ENCODE measurements at places on chromosomes 7 and 10.

GRCh38 chr7:94409200-94409948 is 14.7 kb downstream of the COL1A2 start:
- DNase-seq: no peak

DNA sequence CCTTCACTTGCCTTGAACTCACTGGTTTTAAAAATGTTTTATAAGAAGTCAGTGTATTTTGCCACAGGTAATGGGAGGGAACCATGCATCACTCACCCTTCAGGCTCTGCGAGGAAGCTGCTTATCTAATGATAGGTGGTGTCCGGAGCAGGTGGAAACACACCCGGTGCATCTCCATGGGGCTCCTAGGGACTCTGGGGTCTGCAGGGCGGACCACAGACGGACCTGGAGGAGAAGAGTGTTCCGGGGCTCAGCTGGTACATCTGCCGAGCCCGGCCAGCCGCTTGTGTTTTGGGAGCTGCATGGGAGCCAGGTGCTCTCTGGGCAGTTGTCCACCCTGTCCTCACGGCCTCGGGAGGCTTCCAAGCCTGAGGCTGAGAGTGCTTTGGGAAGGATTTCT is 7.3 kb downstream of the LRRC27 start:
- no peak for DNase-seq

- DNase-seq: no peak
These were observed 151.4 kb upstream of the PRPS1L1 start for GRCh38 chr7:18179093-18179492.

DNA sequence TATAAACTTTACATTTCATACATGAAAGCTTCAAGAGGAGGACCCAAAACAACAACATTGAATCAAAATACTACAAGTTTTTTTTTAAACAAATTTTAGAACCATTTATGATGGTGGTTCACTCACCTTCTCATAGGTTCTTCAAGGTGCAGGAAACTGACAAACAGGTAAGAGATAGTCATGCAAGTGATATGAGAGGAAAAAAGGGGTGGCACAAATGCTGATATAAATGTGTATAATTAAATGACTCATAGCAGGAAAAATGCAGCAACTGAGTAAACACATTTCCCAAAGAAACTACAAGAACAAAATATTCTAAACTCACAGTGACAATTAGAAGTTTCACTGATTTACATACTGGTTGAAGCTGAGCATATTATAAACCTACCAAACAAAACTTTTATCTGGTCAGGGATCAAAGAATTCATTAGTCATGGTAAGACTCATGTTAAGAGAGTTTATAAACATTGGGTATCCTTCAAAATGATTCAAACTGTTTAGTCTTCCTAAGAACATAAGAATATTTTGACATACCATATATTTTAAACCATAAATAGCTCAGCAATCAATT is 14.1 kb downstream of the ZWINT start:
- DNase-seq: no peak

DNA sequence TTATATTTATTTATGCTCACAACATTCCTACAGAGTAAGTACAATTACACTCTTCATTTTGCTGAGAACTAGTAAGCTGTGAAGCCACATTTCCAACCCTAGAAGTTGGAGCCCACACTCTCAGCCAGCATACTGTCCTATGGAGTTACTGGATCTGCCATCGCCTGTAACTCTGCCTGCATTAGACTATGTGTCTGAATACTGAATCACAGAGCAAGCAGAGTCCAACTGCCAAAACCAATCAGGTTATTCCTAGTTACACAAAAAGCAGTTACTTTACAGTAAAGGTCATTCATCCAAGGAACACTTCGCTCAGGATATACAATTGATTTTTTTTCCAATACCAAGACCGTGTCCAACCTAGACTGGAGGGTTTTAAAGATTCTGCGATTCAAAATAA is 21.5 kb downstream of the CTAGE6 start:
- no peak for DNase-seq

DNA sequence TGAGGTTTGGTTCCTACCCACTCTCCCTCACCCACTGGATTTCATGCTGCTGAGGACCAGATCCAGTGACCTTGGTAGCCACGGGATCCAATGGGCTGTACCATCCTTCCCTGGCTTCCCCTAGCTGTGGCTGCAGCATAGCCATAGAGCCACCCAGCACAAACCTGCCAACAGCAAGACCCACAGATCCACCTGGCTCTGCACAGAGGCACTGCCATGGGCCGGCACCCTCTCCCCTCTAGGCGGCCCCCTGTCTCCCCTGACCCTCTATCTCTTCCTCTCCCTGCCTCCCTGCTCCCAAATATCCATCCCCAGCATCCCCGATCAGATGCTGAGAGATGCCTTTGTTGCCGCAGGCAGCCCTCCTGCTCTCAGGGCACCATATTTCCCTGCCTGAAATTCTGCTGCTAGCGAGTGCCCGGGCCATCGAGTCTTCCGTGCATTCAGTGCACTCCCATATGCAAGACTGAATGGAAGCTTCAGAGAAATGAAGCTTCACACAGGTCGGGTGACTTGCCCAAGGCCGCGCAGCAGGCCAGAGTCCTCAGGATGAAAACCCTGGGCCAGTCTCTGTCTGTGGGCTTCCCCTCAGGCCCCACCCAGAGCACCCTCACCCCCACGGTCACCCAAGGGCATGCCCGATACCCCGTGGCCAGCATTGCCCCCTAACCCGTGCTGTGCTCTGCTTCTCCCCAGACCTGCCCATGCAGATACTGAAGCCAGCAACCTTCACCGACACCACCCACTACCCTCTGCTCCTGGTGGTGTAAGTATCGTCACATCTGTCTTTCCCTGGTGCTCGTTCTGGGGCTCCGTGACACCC is 130.8 kb downstream of the PAXIP1 start:
- no peak for DNase-seq

- no peak for DNase-seq
These were observed 94.8 kb downstream of the SVIL start for GRCh38 chr10:29540016-29540415.

GRCh38 chr7:108076156-108076555 is 54.0 kb downstream of the LAMB4 start:
- DNase-seq: no peak

DNA sequence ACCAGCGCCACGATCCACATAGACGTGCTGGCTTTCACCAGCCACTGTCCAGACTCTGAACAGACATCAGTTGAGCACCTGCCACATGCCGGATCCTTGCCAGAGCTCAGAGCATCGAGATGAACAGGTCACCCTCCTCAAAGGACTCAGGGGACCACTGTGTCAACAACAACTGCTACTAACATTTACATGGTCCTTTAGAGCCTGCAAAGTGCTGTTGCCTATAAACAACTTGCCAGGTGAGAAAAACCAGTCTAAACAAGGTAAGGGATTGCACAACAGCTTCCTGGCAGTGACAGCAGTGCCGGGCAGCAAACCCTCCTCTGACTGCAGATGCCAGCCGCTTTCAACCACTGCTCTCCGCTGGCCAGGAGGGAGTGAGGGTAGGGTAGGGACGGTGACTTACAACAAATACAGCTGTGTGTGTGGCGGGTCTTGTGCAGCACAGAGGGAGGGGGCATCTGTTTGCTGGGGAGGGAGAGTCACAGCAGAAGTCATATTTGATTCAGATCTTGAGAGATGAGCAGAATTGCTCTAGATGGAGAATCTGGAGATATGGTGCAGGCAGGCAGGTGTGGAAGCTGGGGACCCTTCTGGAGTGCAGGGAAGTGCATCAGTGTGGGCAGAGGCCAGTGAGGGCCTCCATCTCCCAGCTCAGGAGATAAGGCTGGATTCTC is 32.8 kb upstream of the RHEB start:
- DNase-seq: no peak

DNA sequence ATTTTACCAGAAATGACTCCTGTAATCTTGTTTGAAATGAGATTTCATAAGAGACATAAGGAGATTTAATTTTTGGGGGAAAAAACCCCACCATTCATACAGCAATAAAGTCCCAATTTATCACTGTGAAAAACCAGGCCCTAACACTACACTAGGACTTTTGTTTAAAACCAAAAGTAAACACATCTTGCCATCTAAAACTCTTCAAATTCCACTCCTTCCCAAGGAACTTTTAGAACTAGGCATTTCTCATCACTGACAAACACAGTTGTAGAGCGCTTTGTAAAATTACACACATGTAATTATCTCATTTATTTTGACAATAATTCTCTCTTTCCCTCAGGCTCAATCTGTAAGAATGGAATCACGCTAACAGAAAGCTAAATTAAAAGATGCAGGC is 128.1 kb upstream of the C1QL3 start:
- DNase-seq: no peak

GRCh38 chr7:133691727-133692610 is 435.2 kb upstream of the LRGUK start:
- no peak for DNase-seq

DNA sequence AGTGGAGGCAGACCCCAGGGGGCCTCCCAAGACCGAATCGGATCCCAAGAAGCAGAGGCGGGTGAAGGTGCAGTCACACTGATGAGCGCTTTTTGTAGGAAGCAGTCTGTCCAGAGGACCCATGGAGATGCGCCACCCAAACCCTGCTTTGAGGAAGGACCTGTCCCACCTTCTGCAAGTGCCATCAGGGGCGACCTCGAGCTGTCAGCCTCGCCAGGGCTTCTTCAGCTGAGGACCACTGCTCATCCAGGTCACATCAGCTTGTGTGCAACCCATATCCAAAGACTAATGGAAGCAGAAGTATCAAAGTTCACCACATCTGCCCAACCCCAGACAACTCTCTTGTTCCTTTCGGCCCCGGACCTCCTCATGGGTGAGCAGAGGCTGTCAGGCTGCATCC is 61.5 kb downstream of the KCNH2 start:
- DNase-seq: no peak

DNA sequence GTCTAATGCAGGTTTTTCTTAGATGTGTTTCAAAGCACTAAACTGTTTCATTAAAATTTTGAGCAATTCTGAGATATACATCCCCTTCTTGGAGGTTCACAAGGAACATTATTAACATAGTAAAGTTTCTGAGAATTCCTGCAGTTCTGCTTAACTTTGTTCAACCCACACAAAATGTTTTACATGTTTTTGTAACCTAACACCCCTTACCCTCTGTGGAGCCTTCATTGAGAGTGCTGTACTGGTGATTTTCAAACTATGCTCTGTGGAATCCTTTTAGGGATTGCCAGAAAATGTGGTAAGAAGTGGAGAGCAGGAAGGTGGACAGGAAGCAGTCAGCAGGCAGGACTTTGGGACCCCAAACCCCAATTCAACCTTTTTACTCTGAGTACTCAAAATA is 53.6 kb upstream of the ABCB5 start:
- no peak for DNase-seq

DNA sequence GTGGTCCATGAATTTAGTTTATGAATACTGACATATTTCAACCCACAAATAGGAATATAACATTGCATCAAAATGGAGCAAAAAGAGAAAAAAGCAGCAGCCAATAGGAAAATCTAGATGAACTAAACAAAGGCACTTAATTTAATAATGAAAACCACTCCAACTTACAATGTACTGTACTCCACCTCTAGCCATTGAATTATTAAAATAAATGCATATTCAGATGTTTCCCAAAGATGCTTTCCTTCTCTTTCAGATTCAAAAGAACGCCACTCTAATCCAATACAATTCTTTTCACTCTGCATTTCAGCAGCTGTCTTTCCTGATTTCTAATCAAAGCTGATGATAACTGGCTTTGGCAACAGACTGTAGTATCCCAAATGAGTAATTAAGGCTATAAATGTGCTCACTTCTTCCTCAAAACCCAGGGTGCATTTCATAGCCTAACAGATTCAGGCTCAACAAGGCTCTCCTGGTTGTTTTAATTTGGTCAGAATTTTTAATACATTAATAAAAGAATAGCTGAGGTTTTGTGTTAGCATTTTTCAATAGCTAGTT is 577.1 kb downstream of the PARD3 start:
- no peak for DNase-seq

DNA sequence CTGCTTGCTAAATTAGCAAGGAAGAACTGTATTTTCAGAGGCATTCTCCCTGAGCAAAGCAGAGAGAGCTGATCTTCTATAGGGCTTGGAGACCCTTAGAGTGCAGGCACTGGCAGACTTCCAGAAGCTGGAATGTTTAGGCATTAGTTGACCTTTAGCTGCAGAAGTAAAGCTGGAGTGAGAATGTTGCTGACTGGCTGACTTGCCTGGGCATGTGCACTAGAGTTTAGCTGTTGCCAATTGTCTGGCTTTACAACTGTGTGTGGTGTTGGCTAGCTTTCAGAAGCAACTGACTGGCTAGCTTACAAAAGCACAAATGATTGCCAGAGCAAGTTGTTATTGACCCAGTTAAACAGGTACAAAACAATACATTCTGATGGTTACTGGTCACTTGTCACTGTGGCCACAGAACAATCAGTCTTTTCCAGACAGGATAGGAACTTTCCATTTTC is 25.1 kb downstream of the FAM13C start:
- DNase-seq: no peak

GRCh38 chr7:45683556-45684148 is 109.5 kb downstream of the ADCY1 start:
- DNase-seq: no peak

DNA sequence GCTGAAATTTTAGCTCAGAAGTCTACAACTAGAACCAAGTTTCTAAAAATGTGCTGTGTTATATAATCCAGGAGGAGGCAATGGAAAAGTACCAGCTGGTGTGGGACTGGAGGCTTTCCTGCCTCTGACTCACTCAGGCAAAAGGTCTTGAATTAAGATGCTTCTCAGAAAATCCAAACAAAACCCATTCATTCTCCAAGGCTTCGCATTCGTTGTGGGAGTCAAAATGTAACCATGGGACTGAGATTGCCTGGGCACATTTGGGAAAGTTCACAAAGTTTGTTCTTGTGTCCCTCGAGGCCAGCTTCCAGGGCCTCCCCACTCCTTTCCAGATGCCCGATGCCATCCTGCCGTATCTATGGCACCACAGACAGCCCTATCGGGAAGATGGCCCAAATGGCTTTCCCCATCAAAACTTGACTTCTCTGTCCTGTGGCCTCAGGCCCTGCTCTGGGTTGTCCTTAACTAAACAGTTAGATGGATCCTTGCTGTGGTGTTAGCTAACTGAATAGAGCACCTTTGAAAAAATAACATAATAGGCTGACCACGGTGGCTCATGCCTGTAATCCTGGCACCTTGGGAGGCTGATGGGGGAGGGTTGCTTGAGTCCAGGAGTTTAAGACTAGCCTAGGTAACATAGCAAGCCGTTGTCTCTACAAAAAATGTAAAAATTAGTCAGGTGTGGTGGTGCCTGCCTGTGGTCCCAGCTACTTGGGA is 180.5 kb downstream of the PFKFB3 start:
- no peak for DNase-seq
